Body of pancreas (tissue), 4 donors: ENCODE measurements at places on chromosomes 13 and 19.

- no peak for DNase-seq
These were observed 75.9 kb downstream of the STK24 start for GRCh38 chr13:98500963-98501421.

DNA sequence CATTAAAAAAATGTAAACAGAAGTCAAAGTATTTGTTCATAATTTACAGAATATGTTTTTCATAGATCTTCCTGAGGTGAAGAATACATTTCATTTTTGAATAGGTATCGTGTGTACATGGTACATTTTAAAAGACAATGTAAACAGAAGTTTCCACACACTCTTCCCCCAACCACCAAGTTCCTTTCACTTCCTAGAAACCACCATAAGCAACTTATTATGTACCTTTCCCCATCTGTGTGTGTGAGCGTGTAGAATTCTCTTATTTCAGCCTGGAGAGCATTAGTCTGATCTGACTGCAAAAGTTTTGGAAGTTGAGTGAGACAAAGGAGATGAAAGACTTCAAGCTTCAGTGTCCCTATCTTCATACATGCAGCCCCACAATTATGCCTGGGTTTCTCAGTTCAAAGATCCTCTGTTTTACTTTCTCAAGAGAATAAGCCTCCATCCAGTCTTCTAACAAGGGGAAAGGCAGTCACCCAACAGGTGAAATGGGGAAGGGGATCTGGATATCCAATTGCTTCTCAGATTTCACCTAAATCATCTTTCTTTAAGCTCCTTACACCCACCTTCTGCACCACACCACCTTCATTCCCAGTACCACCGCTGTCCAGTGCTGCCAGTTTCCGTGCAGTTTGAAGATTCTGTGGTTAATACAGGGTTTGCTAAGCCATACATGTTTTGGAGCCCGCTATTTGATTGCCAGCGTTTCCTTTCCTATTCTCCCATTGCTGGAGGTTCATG lies 2.1 kb downstream of the TEX30 start:
- no peak for DNase-seq

DNA sequence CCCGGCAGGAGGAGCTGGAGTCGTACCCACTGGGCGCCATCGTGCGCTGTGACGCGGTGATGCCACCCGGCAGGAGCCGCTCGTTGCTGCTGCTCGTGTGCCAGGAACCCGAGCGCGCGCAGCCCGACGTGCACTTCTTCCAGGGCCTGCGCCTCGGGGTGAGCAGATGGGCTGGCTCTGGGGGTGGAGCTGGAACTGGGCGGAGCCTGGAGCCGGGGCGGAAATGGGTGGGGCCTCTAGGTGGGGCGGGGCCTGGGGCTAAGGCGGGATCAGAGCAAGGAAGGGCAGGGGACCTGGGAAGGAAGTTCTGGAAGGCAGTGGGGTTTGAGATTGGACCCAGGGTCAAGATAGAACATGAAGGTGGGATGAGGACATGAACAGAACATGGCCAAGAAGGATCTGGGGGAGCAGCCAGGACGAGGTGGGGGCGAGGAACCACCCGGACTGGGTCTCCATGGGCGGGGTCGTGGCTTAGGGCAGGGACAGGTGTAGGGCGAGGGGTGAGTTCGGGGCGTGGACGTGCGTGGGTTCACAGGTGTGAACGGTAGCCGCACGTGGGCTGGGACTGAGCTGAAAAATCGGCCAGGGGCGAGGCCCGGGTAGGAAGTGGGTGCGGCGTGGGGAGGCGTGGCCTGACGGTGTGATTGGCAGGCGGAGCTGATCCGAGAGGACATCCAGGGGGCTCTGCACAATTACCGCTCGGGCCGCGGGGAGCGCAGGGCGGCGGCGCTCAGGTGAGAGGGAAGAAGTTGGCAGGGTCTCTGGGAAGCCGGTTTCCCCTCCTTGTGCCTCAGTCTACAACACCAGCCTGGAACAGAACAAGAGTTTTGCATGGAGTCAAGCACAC lies 4.7 kb downstream of the EPS8L1 start:
- peak; percentile 59 for DNase-seq

- peak; percentile 96 for DNase-seq
These were observed 1.6 kb downstream of the RASIP1 start for GRCh38 chr19:48738557-48739403.

- DNase-seq: no peak
These were observed 110.5 kb upstream of the ZNF91 start for GRCh38 chr19:23505738-23506137.

GRCh38 chr13:41434831-41435520 lies 22.4 kb upstream of the RGCC start:
- no peak for DNase-seq

DNA sequence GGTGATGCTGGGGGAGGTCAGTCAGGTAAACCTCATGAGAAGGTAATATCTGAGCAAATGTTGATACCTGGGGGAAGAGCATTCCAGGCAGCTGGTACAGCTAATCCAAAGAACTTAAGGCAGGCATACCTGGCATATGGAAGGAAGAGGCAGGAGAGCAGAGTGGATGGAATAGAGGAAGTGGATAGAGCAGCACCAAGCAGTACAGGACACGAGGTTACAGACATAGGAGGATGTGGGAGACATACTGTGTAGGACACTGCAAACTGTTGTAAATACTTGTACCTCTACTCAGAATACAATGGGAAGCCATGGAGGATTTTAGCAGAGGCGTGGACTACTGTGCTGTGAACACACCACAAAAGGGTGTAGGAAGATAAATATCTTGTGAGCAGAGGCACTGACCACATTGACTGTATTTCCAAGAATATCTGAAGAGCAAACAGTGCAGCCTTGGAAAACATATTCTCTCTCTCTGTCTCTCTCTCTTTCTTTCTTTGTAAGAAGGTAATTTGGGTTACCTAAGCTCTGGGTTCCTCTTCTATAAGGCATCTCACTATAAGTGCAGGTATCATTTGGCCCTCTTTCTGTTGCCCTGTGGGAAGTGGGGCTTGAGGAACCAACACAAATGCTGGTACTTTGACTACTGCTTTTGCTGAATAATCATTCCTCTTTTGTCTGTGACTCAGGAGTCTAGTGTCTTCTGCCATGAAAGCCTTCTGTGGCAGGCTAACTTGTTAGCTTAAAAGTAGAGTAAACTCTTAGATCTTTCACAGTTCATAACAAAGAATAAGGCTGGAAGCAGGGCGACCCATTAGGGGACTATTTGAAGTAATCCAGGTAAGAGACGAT lies 238.0 kb downstream of the VWA8 start:
- DNase-seq: no peak

- DNase-seq: no peak
These were observed 64.9 kb downstream of the HSPH1 start for GRCh38 chr13:31096654-31097302.

GRCh38 chr13:100666124-100666523 lies 8.5 kb downstream of the TMTC4 start:
- no peak for DNase-seq

DNA sequence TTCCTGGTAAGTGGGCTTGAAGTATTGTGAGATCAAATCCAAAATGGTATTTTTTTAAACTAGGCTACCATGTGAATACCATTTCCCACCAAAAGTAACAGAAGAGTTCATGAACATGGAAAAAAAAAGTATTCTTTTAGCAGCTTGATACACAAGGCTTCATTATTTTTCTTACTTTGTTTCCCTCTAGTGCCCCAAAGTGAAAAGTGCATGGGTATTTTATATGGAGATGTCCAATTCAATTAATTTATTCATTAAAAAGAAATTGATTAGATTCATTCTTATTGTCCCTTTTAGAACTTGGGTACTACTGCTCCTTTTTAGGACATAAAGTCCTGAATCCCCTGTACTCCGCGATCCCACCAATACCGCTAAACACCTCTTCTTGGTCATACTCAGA lies 28.6 kb upstream of the SCEL start:
- DNase-seq: no peak

- no peak for DNase-seq
These were observed 5.5 kb upstream of the PTBP1 start for GRCh38 chr19:791567-792305.

DNA sequence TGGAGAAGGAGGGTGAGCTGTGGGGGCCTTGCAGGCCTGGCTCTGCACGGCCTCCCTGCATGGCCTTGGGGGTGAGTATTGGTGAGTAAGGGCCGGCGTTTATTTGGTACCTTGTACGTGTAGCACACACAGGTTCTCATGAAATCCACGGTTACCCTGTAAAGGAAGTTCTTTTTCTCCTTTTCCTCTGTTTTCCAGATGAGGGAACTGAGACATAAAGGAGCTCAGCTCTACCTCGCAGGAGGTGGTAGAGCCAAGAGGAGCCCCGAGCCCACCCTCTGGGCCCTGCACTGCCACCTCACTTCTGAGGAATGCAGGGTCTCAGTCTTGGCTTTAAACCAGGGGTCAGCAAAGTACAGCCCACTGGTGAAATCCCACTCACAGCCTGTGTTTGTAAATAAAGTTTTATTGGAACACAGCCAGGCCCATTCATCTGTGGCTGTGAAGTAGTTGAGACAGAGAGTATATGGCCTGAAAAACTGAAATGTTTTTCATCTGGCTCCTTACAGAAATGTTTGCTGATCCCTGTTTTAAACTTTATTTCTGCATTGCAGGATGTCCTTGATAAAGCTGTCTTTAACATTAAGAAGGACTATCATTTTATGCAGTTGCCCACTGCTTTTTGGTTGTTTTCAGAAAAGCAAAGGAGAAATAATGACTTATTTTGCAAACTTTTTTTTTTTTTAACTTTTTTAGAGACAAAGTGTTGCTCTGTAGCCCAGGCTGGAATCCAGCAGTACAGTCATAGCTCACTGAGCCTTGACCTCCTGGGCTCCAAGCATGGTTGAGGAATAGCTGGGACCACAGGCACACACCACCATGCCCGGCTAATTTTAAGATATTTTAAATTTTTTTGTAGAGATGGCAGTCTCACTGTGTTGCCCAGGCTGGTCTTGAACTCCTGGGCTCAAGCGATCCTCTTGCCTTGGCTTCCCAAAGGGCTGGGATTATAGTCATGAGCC lies 6.4 kb downstream of the EPN1 start:
- DNase-seq: no peak

GRCh38 chr13:79084802-79085424 lies 321.1 kb downstream of the RBM26 start:
- no peak for DNase-seq

DNA sequence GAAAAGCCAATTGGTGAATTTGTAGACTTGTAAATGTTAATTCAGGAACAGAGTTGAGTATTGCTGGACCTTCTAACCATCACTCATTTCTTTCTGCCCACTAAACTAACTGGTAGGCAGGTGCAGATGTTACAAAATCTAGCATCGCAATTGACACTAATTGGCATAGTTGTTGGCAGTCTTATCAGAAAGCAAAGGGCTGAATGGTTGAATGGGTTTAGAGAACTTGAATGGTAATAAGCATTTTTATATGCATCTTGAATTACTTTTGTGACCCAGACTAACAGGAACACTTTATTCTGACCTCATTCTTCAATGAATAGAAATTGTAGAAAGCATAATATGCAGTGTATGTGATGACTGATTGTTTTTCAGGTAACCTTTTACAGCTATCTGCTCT lies 189.1 kb downstream of the GGACT start:
- DNase-seq: no peak

DNA sequence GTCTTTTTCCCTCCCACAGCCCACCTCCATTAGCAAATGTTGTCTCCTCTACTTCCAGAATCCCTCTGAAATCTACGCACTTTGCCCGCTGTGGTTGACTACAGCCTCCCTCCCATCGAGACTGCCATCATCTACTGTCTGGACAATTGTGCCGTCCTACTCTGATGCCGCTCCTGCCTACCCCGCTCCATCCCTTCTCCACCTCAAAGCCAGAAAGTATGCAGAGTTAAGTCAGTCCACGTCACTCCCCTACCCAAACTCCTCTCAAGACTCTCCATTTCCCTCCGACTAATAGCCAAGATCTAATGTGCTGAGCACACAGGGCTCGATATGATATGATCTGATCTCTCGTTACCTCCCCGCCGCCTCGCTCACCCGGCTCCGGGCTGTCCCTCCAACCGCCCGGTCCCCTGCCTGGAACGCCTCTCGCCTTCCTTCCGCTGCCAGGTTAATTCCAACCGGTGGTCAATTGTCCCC lies 556 bp downstream of the CACTIN start:
- DNase-seq: no peak

GRCh38 chr19:17328517-17329365 lies 5.9 kb downstream of the ANO8 start:
- no peak for DNase-seq

DNA sequence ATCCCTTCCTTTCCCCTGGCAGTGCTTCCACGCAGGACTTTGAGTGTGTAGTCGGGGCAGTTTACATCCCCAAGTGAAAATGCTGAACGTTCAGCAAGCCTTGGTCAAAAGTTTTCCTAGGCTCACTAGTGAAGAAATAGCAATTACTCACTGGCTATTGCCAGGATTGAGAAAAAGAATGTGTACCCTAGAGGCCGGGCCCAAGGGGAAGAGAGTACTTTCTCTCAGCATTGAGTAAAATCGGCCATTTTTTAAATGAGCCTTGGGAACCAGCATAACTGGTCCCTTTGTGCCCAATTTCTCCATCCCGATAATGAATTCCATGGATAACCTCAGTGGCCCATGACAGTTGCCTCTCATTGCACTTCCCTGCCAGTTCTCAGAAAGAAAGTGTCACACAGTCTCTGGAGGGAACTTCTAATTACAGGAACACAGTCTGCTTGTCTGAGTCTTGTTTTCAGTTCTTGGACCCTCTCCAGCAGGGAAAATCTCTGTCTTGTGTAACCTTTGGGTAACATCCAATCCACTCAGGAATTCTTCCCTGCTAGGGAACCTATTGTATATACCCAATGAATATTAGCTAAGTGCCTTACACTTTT lies 7.3 kb upstream of the OR7D2 start:
- DNase-seq: no peak

DNA sequence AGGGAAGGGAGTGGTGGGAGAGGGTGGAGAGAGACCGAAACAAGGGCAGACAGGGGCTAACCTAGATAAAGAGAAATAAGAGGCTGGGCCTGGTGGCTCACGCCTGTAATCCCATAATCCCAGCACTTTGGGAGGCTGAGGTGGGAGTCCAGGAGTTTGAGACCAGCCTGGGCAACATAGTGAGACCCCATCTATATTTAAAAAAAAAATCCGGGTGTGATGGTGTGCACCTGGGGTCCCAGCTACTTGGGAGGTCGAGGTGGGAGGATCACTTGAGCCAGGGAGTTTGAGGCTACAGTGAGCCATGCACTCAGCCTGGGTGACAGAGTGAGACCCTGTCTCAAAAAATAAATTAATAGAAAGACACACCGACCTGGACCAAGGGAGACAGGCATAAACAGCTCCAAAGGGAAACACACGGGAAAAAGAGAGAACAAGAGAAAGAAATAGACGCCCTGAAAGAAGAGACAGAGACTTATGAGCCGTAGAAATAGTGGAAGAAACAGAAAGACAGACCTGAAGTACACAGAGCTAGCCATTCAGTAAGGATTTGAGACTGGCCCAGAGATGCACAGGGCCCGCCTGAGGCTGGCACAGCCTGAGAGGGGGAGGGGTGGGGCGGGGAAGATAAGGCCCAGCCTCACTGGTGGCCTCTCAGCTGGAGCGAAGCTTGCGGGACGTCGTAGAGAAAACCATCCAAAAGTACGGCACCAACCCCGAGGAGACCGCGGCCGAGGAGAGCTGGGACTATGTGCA lies 2.2 kb downstream of the CD37 start:
- no peak for DNase-seq

GRCh38 chr13:39786091-39786490 lies 130.6 kb downstream of the COG6 start:
- DNase-seq: no peak
